NCI-H1105 treated with DMSO at 0.1 percent for 48 hours (cell line): ENCODE measurements at places on chromosomes 2 and 18.
A peak's percentile ranks its signal among the peaks of the same experiment; 100 is the strongest.

DNA sequence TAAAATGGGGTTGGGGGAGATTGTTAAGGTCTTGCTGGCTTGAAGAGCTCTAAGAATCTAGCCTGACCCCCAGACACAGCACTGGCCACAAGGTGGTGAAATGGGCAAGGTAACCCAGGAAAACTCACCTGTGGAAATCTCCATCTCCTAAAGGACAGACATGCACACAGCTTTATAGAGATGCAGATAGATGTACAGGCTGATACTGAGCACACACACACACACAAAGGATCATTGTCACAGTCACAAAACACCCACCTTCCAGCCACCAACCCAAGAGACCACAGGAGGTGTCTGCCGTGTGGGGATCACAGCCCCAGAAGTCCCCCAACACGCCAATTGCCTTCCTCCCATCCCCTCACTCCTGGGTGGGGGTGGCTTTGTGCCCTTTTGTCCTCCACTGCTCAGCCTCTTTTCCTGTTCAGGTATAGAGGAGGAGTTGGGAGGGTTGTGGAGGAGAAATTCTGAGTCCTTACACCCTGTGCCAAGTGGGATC lies 3.2 kb upstream of the CYP26B1 start:
- no peak for DNase-seq

GRCh38 chr2:52107124-52107523 lies 1075.2 kb upstream of the NRXN1 start:
- no peak for DNase-seq

DNA sequence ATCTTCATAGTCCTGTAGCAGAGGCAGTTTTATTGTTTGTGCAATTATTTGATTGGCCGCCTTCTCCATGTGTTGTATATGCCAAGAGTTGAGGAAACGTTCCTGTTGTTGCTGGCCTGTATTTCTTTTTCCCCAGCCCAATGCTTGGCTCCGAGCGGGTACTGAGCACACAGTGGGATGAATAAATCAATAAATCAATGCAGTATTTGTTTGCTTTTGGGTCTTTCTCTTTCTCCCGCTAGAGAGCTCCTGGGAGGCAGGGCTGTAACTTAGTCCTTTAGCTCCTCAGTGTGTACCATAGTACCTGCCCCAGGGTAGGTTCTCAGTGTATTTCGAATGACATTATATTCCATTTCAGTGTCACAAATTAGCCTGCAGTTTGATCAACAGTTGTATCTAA lies 71.8 kb downstream of the ICOS start:
- no peak for DNase-seq

GRCh38 chr2:110755491-110756078 lies 23.2 kb downstream of the ACOXL start:
- peak; percentile 32 for DNase-seq

- no peak for DNase-seq
These were observed 17.2 kb downstream of the SP110 start for GRCh38 chr2:230202430-230203109.

- no peak for DNase-seq
These were observed 4.4 kb upstream of the KCNIP3 start for GRCh38 chr2:95292623-95293260.

DNA sequence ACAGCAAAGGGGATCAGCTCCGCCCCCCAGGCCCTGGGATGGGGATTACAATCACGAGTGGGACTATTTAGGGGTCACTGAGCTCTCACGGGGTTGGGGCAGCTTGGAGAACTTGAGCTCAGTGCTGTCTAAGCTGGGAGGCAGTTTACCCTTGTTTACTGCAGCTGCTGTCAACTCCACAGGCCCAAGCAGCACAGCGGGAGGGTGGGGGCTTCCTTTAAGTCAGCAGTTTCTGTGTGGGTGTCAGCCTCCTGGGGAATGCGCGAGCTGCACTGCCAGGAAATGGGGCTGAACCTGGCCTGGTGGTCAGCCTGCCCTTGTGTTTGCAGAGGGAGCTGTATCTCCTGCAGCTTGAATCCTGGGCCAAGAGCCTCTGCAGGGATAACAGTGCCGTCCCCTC lies 29.8 kb downstream of the TOGARAM2 start:
- DNase-seq: no peak

DNA sequence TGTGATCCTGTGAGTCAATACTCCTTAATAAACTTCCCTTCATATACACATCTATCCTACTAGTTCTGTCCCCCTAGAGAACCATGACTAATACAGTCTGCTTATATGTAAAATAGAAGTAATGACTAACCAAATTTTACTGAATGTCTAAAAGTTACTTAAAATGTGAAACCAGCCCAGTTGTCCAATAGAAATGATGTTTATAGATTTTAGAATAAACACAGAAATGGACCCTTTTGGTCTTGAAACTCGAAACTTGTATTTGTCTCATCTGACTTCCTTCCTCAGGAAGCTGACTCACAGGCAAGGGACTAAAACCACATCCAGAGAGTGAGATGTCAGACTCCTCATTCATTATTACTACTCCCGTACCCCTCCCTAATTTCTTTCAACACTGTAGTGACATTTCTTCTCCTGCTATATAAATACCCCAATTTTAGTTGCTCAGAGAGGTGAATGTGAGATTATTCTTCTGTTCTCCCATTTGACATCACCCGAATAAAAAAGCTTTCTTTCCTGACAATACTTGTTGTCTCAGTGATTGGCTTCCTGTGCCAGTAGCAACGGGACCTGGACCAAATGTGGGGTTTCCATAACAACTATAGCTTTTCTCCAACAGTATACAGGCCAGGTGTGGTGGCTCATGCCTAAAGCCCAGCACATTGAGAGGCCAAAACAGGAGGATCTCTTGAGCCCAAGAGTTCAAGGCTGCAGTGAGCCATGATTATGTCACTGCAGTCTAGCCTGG lies 486.0 kb downstream of the ERBB4 start:
- no peak for DNase-seq

- DNase-seq: no peak
These were observed 101.5 kb downstream of the VWA3B start for GRCh38 chr2:98188351-98189046.

DNA sequence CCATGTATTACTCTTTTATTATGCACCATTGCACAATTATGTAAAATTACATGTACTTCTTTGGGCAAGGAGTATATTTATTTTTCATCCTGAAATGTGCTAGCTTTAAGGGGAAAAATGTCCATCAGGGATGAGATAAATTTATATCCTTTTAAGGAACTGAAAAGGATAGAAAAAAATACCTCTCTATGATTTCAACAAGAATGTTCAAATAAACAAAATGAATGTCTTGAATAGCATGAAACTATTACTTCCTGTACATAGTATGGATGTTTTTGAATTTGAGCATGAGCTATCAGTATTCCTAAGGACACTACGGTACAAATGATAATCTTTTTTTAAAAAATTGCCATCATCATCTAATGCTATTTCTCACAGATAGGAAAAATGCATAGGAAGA lies 1611.9 kb upstream of the ZEB2 start:
- DNase-seq: no peak

DNA sequence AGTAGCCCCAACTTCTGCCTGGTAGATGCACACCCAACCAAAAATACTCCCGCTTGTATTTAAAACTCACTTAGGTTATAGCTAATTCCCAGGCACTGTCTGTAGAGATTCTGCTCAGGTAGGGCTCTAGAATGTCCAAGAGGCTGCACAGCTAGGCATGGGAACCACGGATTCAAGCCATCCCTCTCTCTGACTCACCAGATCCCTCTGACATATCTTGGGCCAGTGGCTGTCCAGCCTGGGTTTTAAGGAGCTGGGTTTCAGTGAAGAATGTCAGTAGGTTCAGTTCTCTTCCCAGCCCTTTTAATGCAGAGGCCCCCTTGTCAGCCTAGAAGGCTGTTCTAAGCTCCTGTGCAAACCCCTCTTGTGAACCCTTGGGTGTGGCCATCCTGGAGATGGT lies 15.9 kb upstream of the IL1R1 start:
- no peak for DNase-seq

DNA sequence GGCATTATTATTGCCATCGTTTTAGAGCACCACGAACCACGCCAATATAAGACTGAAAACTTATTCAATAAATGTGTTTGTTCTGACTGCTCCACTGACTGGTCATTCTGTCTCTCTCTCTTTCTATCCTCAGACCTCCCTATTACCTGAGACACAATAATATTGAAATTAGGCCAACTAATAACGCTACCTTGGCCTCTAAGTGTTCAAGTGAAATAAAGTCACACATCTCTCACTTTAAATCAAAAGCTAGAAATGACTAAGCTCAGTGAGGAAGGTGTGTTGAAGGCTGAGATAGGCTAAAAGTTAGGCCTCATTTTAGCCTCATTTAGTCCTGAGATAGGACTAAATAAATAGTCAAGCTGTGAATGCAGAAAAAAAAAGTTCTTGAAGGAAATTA lies 38.8 kb downstream of the G6PC2 start:
- DNase-seq: no peak

- no peak for DNase-seq
These were observed 237.5 kb downstream of the ZBTB7C start for GRCh38 chr18:48171490-48172188.

DNA sequence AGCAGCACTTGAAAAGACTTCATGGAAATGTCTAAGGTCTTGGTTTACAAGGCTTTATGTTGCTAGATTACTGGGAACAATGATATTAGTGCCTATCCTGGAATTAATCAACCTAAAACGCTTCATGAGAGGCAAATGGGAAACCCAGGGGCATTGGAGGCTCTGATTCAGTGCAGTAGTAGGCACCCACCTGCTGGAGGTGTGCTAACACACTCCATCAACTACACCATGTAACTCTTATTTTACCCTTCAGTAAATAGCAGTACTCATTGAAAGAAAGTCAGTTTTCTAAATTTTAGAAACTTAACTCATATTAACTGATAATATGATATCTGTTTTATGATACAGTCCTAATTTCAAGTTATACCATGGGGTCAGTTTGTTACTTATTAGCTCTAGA lies 17.4 kb upstream of the HNRNPA3 start:
- no peak for DNase-seq

DNA sequence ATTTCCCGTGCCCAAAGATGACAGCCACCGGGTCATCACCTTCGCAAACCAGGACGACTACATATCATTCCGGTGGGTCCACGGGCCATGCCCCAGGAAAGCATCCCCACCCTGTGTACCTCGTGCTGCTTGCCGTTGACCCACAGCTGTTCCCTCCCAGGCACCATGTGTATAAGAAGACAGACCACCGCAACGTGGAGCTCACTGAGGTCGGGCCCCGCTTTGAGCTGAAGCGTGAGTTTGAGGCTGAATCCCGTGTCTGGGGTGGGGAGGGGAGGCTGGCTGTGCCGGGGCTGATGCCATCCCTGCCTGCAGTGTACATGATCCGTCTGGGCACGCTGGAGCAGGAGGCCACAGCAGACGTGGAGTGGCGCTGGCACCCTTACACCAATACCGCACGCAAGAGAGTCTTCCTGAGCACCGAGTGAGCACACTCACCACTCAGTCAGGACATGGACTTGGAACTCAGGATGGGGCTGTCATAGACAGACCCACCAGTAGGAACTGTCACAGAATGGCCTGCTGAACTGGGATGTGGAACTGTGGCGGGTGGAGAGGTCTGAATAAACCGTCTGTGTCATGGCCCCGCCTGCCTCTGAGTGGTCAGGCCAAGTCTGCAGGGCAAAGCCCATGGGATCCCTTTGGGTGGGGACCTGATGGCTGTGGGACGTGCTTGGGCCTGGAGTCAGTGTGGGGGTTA lies 3.5 kb downstream of the IMP4 start:
- DNase-seq: no peak

DNA sequence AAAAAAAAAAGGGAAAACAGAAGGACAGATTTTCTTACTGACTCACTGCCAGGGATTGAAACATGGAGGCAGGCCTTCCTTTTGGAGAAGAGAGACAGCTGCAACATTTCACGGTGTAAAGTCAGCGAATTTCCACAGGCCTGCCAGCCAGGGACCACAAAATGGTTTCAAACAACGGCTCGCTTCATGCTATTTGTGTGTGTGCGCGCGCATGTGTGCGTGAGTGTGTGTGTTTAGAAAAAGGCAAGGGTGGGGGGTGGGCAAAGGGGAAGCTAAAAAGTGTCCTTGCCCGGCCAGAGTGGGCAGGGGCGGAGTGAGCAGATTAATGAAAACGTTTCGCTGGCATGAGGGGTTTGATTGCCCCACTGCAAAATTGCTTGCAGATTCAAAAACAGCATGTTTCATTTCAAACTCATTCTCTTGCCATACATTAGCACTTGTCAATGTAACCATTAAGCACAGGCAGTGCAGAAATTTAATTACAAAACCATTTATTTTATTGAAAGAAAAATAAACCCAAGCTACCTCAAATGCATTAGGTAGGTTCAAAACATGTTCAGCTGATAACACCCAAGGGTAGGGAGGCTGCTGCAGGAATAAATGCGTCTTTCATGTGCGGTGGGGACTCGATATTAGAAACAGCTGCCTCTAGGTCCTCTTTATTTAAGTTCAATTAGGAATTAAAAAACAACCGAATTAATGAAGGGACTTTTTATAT lies 182.1 kb upstream of the SIX2 start:
- no peak for DNase-seq

GRCh38 chr18:68417826-68418225 lies 297.1 kb downstream of the TMX3 start:
- no peak for DNase-seq

DNA sequence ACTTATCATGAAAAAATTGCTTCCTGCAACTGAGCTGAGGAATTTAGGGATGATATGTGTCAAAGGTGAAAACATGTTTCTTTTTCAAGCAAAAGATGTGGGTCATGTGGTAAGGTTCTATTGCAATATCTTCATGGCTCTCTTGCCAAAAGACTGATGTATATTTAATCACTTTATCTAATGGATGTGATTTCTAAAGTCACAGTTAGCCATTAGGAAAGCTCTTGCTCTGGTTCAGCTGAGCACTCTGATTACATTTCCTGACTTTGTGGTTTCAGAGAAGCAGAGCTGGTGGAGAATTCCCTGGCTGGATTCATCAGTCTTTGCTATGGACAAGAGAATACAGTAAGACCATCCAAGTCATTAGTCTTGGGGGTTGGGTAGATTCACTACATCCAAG lies 24.4 kb downstream of the SCN9A start:
- no peak for DNase-seq

- no peak for DNase-seq
These were observed 31.7 kb downstream of the PCARE start for GRCh38 chr2:29042561-29043075.

- DNase-seq: no peak
These were observed 124.1 kb upstream of the ZBTB14 start for GRCh38 chr18:5419601-5420000.

DNA sequence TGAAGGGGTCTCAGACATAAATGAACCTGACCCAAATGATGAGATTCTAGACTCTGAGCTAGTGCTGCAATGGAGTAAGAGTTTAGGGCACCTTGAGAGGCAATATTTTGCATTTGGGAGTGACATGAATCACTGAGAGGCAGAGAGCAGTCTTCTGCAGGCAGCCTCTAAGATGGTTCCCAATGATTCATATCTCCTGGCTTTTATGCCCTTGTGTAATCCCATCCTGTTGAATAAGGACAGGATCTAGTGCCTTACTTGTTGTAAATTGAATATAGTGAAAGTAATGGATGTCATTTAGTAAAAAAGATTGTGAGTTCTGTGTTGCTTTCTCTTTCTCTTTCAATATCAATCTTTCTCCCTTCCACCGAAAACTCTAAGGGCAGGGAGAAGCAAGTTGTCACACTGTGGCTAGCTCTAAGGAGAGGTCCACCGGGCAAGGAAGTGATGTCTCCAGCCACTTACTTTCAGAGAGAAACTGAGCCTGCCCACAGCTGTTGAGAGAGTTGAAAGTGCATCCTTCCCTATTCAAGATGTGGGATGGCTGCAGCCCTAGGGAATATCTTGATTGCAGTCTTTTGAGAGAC lies 144.7 kb downstream of the TRIB2 start:
- DNase-seq: no peak
